ENCODE measurements at places on chromosomes 7 and 10. TPM values are rescaled to one million over a fixed set of nuclear protein-coding genes. Genes with fewer than 3 reads are reported as not detected.

DNA sequence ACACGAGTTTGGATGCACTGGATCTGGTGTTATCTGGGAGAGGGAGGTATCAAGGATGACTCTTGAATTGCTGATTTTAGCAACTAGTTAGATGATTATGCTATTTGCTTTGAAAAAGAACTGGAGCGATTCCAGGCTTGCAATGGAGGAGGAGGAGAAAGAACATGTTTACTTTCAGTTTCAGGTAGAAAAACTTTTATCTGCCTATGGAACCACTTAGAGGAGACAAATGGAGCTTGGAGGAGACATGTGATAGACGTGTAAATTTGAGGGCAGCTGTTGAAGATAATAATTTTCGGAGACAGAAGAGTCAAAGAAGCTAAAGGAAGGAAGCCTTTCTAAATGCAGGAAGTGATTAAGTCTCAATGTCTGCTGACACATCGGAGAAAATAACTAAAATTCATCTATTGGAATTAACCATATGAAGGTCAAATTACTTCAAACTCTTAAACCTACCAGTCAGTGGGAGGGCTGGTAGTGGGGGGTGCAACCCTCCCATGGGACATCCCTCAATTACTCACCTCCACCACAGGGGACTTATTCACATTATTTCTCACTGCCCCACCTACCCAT lies 56.4 kb upstream of the GNAI1 start:
- no peak for DNase-seq

DNA sequence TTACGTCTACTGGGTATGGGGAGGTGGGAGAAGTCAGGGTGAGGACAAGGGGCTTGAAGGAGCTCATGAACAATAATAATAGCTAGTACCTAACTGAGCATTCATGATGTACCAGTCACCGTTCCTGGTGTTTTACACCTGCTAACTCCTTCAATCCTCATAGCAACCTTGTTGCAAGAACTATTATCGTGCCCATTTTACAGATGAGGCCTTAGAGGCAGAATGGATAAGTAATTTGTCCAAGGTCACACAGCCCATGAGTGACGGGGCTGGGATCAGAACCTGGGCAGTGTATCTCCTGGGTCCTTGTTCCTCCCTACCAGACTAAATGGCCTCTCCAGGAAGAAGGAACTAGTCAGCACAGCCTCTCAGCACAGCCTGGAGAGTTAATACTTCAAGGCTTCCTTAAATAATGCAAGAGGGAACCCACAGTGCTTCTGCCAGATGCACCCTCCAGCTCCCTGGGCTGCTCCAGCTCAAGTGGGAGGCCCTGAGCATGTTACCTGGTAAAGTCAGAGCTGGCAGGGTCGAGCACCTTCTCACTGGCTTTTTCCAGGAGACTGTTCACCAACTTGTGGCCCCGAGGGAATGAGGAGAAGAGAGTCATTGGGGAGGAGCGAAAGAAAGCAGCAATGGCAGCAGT lies 28.8 kb downstream of the RRP12 start:
- DNase-seq = no peak

- DNase-seq = no peak
Observed at GRCh38 chr7:826230-826917, 5.9 kb upstream of the SUN1 start.

The FKBP6 gene
- total RNA-seq = not detected

The KCNMA1 gene
- 0.94 TPM for total RNA-seq
